ENCODE measurements at places on chromosomes 5 and 9. TPM values are rescaled to one million over a fixed set of nuclear protein-coding genes. Genes with fewer than 3 reads are reported as not detected.

The ST8SIA4 gene
- 1.7 TPM for polyA plus RNA-seq

GRCh38 chr5:173313351-173313801 is 14.8 kb downstream of the STC2 start:
- no peak for DNase-seq

- no peak for DNase-seq
These were observed 124.6 kb upstream of the SARDH start for GRCh38 chr9:133862585-133863256.

DNA sequence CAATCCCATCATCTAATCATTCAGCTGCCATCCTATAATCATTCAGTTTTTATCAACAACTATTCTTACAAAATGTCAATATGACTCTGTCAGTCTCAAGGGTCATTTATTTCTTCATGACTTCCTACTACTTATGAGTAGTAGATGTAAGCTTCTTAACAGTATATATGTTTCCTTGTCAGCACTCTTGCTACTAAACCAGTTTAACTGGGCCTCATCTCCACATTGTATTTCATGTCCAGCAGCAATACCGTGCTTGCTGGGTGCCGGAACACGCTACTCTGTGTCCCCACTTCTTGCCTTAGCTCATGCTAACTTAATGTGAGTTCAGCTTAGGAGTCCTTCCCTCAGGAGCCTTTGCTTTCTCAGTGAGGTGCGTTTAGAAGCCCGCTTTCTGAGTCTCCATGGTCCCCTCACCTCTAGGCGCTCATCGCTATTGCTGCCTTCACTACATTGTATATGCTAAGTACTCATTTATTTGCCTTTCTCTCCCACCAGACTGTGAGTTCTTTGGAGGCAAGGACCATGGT is 32.9 kb downstream of the ELL2 start:
- no peak for DNase-seq

DNA sequence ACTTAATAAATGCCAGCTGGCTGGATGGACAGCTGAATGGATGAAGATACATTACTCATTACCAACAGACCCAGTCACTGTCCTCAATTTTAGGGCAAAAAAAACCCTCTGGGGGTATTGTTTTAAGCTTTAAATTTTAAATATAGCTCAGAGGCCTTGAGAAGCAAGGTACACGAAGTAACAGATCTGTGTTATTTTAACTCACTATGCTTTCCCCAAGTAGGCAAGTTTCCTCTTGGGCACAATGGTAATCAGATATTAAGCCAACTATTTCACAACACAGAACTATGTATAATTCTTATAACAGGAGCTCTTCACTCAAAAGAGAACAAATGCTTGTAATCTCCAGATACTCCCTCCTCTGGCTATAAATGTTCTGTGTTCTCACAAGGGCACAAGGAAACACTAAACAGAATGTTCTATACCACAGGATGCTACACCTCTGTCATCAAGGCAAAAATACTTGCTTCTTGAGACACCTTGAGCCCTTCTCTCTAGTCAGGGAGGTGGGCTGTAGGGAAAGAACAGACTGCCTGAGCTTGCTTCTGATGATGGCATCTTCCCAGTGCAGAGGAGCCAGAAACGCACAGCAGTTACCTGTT is 443.8 kb downstream of the SPOCK1 start:
- no peak for DNase-seq

- no peak for DNase-seq
These were observed 114.6 kb upstream of the SAP30L start for GRCh38 chr5:154331232-154331631.

Measured in urinary bladder (tissue), 4 donors.